ENCODE measurements at places on chromosomes 6 and 20. TPM values are rescaled to one million over a fixed set of nuclear protein-coding genes. Genes with fewer than 3 reads are reported as not detected.

Gene TFAP2B
- not detected for total RNA-seq

Gene SLA2
- total RNA-seq = 1.4 TPM

- H3K4me1 ChIP-seq = peaks cover 3% of the 10 kb centered on the region
- no peak overlapping the region for H3K4me3 ChIP-seq
- H3K27ac ChIP-seq = no peak overlapping the region
- DNase-seq = no peak
- no peaks in the 10 kb centered on the region for H3K36me3 ChIP-seq
- H3K27me3 ChIP-seq = no peaks in the 10 kb centered on the region
Observed at GRCh38 chr20:8212286-8212685, 80.2 kb downstream of the PLCB1 start.

Gene APOBEC2
- total RNA-seq = 0.65 TPM
